Stimulated activated CD8-positive, alpha-beta memory T cell treated with anti-CD3 and anti-CD28 coated beads, Interleukin-7, amount 100 ng/mL, for 1 hour (primary cell): ENCODE measurements at places on chromosomes 4 and X.

DNA sequence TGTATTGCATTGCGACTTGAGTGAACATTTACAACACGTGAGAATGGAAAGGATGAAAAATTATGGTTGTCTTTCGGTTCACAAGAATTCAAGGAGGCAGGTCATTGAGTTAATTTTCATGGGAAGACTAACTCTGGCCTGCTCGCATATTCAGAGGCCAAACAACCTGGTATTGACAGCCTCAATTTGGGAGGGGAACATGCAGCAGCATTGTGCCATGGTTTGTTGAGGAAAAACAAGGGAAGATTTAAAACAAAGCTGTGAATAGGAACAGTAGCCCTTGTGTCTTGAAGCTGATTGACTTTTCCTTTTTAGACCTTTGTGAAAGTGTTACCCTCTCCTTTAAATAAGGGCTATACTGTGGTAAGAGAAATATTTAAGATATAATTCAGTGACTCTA is 31.9 kb downstream of the FAT4 start:
- DNase-seq: no peak

GRCh38 chr4:96193061-96193460 is 353.2 kb downstream of the PDHA2 start:
- DNase-seq: no peak

- DNase-seq: no peak
Measured at GRCh38 chrX:84160736-84161135, 27.3 kb downstream of the RPS6KA6 start.

DNA sequence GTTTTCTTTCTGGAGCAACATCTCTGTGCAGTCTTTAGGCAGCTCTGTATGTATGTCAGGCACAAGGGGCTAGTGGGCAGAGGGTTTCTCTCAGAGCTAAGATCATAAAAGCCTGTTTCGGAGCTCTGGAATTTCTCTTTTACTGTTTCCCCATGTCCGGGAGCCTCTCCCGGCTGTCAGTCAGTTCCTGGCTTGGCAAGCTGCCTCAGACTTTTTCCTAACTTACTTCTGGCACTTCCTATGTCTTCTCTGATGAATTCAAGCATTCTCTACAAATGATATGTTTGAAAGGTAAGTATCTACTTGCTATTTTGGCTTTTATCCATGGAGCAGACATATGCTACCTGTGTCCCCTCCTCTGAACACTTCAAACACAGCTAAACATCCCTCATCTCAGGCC is 129.3 kb upstream of the PGRMC2 start:
- DNase-seq: no peak

DNA sequence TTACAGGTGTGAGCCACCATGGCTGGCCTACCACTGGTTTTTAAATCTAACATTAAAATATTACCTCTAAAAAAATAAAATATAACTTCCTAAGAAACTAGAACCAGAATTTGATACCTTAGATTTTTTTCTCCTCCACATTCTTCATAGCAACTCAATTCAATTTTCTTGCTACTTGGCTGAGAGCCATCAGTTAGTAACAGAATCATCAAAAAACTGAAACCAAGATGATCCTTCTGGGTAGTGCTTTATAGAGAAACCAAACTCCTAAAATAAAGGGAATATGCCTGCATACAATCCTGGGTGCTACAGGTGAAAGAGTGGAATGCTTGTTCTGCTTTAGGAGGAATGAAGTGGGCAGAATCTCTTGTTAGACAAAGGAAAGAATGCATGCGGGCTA is 64.4 kb downstream of the RPS3A start:
- no peak for DNase-seq

DNA sequence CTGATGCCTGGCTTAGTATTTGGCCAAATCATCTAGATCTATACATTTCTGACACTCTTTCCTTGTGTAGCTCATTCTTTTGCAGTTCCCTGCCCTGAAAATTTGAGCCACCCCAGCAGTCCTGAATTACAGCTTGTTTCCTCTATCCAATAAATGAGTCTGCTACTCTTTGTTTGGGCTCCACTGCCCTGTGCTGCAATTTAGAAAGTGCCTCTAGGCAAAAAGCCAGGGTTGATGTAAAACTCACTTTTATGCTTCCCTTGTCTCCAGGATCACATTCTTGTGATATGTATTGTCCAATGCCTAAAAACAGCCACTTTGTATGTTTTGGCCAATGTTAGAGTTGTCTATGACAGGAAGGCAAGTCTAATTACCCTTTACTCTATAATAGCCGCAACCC is 101.7 kb upstream of the MAP3K15 start:
- DNase-seq: no peak

DNA sequence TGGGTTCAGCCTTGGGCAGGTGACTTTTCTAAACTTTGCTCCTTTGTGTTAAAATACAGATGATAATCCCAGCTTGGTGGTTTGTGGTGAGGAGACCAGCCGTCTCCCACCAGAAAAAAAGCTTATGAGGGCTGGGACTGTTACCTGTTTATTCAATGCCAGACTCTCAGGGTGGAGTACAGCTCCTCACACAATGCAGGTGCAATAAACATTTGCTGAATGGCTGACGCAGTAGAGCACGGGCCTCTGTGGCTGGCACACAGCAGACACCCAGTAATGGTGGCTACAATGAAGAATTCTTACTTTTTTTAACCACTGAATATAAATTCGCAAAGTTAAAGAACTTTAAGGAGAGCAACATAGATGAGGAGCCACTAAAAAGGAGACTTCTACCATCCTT is 30.2 kb downstream of the BEND4 start:
- DNase-seq: no peak

DNA sequence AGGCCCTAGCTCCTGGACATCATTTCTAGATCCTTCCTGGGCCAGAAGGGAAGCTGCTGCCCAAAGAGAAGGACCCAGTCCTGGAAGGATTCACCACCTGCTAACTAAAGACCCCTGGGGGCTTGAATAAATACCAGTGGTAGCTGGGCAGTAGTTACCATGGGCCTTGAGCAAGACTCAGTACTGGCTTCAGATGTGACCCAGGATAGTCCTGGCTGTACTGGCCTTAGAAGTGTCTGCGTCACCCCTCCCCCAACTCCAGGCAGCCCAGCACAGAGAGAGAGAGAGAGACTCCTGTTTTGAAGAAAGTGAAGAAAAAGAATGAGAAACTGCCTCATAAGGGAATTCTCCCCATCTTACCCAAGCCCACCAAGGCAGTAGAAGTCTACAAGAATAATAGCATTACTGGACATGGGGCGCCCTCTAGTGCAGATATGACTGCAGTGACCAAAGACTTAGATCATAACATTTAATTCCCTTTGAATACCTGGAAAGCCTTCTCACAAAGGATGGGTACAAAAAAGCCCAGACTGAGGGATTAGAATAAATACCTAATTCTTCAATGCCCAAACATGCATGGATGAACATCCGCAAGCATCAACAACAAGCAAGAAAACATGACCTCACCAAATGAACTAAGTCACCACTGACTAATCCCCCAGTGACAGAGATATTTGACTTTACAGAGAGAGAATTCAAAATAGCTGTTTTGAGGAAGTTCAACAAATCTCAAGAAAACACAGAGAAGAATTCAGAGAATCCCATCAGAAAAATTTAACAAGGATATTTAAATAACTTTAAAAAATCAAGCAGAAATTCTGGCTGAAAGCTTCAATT is 171.8 kb downstream of the HNRNPD start:
- no peak for DNase-seq

DNA sequence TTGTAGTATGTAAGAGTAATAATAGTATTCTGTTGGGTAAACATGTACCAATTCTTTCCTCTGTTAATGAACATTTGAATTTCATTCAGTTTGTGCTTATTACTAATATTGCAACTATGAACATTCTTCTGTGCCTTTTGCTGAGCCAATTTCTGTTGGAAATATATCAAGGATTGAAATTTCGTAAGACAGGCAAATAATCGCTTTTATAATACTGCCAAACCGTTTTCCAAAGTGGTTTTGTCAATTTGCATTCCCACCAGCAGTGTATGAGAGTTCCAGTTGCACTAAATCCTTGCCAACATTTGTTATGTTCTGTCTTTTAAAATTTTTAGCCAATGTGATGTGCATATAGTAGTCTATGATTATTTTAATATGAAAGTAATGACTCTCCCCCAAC is 38.6 kb downstream of the MAGEB17 start:
- DNase-seq: no peak

GRCh38 chr4:73507541-73507940 is 26.0 kb downstream of the AFM start:
- no peak for DNase-seq

GRCh38 chrX:108270280-108270679 is 167.9 kb downstream of the COL4A6 start:
- no peak for DNase-seq

DNA sequence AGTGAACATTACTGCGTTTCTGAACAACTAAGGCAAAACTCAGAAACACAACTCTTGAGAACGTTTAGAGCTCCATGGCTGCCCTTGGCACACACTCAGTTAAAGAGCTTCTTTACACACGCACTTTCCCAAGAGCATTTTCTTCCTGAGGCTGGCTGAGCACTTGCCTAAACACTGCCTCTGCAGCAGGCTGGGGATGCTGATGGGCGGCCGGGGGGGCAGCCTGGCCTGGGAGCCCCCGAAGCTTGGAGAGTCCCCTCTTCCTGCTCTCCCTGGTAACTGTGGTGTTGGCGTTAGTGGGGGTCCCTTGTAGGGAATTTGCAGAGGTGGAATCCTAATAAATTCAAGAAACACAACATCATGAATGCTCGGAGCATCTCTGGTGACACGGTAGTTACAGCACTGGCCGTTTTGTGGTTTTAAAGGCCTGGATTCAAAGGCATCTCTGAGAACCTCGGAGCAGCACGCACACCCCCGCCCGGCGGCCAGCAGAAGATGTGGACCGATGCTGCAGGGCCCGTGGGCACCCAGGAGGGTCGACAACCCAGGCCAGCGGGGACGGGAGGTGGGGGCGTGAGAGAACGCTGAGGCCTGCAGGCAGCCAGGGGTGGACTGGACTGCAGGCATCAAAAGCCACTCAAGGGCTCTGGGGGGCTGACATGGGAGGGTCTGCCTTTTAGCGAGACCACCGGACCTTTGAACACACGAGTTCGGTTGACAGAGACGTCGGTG is 45.4 kb downstream of the FGFRL1 start:
- DNase-seq: no peak

DNA sequence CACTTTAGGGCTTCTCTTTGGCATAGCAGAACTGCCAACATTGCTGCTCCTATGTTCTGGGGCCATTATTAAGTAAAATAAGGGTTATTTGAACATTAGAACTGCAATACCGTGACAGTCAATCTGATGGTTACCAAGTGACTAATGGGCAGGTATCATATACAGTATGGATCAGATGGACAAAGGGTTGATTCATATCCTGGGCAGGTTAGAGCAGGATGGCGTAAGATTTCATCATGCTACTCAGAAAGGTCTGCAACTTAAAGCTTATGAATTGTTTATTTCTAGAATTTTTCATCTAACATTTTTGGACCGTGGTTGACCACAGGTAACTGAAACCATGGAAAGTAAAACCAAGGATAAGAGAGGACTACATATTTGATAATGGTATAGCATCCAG is 40.9 kb downstream of the BRCC3 start:
- no peak for DNase-seq

DNA sequence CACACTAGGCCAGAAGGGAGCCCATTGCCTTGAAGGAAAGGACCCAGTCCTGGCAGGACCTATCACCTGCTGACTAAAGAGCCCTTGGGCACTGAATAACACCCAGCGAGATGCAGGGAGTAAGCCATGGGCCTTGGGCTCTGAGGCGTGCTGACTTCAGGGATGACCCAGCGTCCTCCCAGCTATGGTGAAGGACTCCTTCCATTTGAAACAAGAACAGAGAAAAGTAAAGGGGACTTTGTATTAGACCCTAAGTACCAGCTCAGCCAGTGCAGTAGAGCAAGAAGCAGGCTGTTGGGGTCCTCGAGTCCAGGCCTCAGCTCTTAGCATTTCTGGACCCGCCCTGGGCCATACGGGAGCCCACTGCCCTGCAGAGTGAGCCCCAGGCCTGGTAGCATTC is 5.1 kb downstream of the ETDA start:
- no peak for DNase-seq

DNA sequence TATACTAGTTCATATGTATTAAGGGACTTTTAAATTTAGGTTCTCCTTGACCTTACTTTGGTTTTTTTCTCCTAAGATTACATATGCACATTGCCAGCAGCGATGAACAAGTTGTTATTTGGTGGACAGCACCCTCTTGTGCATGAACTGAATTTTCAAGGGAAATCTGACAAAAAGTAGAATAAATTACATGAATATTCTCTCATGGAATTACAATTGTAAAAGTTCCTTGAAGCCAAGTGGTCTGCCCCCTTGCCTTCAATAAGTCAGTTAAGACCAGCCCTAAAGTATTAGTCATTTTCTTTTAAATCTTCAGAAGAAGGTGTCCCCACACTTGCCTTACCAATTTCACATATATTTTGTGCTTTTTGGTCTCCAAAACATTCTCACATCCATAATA is 30.7 kb upstream of the SMARCA5 start:
- DNase-seq: no peak

- no peak for DNase-seq
Measured at GRCh38 chr4:15659768-15660570, 4.8 kb upstream of the FBXL5 start.

GRCh38 chr4:90099812-90100211 is 27.4 kb upstream of the CCSER1 start:
- DNase-seq: no peak

DNA sequence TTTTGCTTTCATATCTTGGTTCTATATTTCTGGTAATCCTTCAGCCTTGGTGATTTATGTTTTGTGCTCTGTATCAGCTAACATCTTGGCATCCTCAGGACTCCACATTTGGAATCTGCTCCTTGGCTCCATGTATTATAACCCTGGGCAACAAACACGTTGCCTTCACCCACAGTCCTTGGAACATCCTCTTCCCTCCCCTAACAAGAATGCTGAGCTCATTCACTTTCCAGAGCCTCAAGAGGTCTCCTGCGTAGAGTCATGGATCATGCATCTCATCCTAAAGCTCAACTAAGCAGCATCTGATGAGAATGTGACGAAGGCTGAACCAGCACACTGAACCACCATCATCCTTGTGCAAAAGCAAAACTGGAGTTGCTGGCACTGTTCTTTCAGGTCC is 60.5 kb upstream of the C1GALT1C1 start:
- DNase-seq: no peak

DNA sequence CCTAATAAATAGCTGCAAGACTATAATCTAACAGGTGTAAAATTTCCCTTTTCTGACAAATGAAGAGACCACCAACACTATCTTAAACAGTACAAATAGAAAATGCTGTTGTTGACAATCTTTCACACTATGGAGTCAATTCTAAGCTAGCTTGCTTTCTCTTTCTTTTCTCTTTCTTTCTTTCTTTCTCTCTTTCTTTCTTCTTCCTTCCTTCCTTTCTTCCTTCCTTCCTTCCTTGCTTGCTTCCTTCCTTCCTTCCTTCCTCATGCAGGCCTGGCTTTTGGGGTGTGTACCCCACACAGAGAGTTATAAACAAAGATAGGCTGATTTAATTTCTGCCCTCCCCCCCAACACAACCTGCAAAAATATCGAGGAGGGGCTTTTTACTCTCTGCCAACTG is 8.1 kb upstream of the ARX start:
- no peak for DNase-seq
